ENCODE measurements at places on chromosomes 13 and 19. TPM values are rescaled to one million over a fixed set of nuclear protein-coding genes. Genes with fewer than 3 reads are reported as not detected.

DNA sequence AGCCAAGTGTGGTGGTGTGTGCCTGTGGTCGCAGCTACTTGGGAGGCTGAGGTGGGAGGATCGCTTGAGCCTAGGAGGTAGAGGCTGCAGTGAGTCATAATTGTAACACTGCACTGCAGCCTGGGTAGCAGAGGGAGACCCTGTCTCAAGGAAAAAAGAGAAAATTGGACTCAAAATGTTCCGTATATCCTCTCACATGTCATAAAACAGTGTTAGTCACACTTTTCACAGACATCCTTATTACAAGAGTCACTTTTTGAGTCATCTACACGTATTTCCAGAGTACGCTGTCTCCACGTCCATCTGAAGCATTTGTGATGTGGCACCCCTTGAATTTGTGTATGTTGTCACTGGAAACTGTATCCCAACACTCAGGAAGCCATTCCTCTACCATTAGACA lies 133.0 kb downstream of the SIPA1L3 start:
- DNase-seq = peak; percentile 95

The ADAMTSL5 gene
- total RNA-seq = 0.29 TPM

DNA sequence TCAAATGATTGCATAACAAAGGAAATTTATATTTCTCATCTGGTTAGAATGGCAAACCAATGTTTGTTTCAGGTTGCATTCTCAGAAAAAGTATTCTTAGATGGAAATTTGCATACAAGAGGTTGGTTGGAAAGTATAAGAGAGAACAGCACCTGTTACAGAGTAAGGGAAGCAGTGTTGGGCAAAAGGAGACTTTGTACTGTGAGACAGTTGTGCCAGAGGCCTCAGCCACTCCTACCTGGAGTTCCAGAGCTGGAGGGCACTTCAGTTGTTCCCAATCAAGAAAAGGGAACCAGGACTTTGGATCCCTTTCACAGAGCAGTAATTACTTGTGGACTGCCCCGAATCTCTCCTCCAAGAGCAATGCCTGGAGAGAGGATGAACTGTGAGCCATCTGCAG lies 81.8 kb downstream of the SPRY2 start:
- DNase-seq = no peak

DNA sequence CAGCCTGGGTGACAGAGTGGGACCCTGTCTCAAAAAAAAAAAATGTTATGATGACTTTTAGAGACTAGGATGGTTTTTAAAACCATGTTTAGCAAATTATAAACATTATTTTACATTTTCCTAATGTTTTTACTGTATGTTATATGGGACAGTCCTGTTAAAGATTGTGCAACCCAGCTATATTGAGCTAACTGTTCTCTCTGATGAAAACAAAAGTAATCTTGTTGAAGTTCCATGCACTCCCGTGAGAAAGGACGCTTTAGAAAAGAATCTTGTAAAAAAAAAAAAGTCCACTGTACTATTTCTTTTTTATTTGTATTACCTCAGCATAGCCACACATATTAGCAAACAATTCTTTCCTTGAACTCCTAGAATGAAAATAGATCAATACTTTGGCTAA lies 451.2 kb downstream of the DCT start:
- no peak for DNase-seq

The IGFL1 gene
- total RNA-seq = not detected

DNA sequence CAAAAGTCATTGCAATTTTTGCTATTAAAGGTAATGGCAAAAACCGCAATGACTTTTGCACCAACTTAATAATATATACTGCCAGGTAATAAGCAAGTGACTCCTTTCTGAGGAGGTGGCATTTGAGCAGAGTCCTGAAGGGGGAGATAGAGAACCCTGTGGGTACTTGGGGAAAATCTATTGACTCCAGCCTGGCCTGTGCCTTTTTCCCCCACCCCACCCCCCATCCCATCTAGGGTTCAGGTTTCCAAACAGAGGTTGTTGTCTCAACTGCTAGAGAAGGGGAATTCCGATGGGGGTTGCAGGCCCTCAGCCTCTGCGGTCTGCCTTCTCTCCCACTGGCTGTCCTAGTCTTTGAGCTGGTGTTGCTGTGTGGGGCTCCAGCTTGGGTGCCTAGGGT lies 11.5 kb downstream of the S1PR2 start:
- peak; percentile 80 for DNase-seq

The ICAM1 gene
- 25.6 TPM for total RNA-seq

DNA sequence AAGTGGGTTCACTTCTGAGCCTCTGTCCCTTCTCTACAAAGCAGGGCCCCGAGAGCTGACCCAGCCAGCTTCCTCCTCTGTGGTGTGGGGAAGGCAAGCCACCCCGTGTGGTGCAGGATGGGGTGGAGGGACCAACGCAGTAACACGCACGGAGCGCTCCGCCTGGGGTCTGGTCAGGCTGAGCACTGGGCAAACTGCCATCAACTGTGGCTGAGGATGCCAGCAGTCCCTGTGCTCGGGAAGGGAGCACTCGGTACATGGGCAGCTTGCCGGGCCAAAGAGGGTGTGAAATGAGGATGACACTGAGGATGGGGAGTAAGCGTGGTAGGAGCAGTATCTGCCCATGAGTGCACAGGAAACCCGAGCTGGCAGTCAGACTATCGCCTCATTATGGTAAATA lies 7.6 kb upstream of the GMIP start:
- DNase-seq = peak; percentile 89

DNA sequence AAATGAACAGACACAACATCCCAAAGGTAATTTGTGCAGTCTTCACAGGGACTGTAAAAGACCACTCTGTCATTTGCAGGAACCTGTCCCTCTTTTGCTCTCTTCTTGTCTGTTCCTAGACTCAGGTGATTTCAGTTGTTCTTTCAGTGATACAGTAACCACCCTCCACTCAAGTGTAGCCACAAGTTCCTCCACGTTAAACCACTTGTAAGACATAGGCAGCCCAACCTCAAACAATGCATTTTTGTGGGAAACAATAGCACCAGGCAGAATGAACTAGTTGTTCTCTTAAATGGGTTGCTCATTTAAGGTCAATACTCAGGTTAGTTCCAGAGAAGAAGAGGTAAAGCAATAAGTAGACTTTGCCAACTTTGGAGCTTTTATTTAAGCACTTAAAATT lies 359.4 kb downstream of the MZT1 start:
- DNase-seq = no peak

Data from osteoblast (primary cell).